Activated CD4-positive, alpha-beta T cell treated with anti-CD3 and anti-CD28 coated beads, Interleukin-10, Interleukin-2, amounts not matched to agents 100 ng/mL and 50 ng/mL, durations not matched to agents 16 hours and 8 hours (primary cell): ENCODE measurements at places on chromosomes 4 and X.

- no peak for DNase-seq
Observed at GRCh38 chr4:72569719-72570235, 756 bp upstream of the ADAMTS3 start.

DNA sequence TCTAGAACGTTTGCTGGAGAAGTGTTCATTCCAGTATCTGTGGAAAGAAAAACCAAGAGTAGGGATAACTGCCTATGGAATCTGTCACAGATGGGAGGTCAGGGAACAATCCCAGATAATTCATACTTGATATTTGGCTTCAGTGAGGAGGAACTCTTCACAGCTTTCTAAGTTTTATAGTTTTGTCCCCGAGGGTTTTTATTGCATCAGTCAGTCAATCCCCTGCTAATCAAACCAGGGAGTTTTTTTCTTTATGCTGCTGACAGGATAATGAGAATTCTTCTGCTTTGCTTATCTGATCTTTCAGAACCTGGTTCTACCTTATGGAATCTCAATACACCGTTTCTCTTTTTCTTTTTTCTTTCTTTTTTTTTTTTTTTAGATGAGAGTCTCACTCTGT lies 633 bp upstream of the TRIML2 start:
- DNase-seq = no peak

- no peak for DNase-seq
Observed at GRCh38 chrX:3520982-3521381, 174.5 kb upstream of the MXRA5 start.

- DNase-seq = no peak
Observed at GRCh38 chr4:156242390-156242789, 288.7 kb upstream of the CTSO start.

- no peak for DNase-seq
Observed at GRCh38 chrX:11528623-11529022, 137.1 kb downstream of the ARHGAP6 start.

- no peak for DNase-seq
Observed at GRCh38 chr4:82761229-82761628, 37.4 kb downstream of the SCD5 start.

DNA sequence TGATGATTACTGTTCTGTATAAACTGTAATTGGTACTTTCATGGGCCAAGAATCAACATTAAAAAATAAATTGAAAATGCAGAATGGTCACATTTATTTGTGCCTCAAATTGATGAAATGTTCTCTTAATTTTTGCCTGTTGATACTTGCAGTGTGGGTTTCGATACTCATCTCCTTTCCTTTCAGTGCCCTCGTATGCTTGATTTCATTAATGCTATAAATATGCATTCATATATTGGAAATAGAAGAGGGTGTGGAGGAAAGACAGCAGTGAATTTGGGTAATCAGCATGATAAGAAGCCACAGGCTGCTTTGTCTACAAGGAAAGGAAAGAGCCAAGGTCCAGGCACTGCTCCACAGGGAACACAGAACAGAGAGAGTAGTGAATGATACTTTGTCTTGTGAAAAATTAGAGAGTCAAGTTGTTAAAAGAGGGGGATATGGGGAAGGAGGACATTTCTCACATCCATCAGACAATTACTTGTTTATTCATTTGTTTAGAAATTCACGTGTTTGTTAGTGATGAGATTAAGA lies 1.0 kb upstream of the DDX60 start:
- DNase-seq = no peak

DNA sequence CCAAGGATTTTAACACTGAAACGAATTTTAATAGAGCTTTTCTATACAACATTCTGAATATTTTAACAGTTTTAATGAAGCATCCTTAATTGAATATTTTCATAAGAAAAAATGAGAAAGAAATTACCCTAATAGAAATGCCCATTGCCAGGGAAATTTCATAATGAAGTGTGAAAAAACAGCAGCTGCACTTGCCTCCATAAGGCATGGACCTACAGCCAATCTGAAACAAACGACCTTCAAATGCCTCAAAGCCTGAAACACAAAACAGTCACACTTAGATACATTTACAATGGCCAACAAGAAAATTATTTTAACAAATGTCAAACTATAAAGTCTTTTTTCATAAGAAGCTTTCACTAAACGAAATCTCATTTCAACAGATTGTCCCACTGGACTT lies 74.4 kb downstream of the SLC9B1 start:
- DNase-seq = no peak

- no peak for DNase-seq
Observed at GRCh38 chr4:139191373-139191772, 14.4 kb upstream of the ELF2 start.

DNA sequence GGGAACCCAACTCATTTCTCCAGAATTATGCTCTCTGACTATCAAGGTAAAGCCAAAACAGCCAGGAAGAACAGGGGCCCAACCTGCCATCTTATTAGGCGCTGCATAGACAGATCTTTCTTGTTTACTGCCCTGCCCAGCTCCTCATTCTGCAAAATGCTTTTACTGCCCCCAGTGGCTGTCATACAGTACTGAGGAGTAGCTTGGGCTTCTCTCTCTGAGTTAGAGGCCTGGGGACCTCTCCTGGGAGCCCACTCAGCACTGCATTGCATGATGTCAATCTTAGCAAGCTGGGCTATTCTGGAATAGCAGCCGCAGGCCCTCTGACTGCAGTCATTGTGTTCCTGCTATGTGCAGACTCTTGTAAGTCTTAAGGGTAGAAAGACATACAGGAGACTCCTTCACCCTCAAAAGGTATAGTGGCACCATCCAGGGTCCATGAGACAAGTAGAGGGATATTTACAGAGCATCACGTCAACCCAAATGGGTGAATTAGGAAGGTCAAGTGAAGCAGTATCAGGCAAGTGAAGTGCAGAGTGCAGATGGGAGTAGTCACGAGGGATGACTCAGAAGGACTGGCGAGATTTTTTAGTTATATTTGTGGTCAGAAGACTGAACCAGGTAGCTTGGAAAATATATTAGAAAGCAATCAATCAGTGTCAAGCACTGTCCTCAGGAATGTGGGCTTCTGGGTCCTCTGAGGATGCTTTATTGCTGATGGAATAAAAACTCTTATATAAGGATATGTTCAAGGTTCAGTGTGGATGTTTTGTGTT lies 294.1 kb upstream of the SFRP2 start:
- DNase-seq = no peak

DNA sequence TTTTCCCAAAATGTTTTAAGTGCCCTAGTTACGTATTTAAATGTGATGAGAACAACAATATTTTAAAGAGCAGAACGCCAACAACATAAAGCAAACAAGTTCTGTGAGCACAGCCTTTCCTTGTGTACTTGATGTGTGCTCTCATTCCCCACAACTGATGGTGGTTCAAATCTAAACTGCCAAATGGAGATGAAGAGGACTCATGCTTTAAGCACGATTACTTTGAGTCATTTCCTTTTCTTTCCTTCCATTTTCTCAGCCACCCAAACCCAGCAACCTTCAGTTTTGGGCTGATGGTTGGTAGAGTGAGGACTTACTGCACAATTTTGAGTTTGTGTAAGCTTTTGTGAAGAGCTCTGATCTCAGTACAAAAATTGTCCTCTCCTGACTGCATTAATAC lies 1.7 kb downstream of the NSD2 start:
- peak; percentile 88 for DNase-seq

DNA sequence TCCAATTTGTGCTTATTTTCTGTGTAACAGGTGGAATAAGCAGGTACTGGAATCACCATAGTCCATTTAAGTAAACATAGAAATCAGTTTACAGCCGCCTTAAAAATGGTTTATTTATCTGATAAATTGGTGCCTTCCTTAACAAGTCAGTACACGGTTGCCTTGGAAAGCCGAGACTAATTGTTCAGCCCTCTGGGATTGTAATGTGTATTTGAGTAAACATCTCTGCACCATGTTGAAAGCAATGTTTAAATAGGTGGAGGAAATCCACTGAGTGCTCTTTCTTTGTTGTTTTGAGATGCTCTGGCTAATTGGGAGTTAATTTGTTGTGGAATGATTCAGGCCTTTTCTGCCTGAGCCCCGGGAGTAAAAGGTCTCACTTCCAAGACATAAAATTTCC lies 45.7 kb upstream of the ADRA2C start:
- no peak for DNase-seq

DNA sequence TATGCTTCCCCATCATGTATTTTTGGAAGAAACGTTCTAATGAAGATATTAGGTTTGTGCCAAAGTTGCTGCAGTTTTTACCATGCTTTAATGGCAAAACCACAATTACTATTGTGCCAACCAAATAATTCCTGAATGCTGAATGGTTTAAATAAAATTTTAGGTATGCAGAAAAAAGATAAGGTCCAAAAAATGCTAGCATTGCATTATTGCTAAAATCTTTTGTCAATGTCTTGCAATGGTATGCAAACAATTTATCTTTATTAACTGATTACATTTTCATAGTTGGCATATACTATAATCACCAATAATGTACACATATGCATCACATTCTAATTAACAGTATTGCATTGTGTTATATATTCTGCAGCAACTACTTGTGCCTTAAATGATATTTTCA lies 1657.4 kb upstream of the IGFBP7 start:
- no peak for DNase-seq

DNA sequence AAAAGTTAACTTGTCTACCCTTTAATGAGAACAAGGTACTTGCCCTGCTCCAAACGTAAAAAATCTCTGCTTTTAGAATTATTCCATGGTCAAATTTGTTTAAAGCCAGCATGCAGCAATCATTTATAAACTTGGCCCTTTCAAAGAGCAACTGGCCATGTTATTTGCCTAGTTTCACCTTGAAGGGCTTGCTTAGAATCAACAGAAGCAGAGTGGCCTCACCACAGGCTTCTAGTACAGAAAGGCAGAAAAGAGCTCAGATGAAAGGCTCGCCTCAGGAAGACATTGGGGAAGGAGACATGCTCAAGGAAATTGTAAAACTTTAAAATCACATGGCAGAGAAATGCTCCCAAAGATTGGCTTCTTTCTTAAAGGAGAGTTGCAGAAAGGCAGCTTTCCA lies 53.8 kb upstream of the USP26 start:
- no peak for DNase-seq

- DNase-seq = no peak
Observed at GRCh38 chrX:104392350-104392749, 137.6 kb upstream of the ESX1 start.

DNA sequence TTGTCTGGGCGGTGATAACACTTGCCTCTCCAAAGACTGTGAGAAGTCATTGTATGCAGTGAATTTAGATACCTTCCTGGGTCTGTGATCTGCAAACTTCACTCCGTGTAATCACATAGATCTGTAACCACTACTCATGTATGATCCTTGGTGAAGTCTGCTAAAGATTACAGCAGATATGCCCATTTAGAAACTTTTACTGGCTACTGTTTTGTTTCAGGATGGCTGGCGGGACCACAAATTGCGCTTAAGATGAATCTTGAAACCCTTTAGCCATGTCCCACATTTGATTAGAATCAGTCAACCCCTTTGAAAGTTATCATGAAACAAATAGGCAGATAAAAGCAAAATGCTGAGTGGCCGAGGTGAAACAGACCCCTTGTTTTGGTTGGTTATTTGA lies 126.5 kb upstream of the SCML1 start:
- DNase-seq = no peak

DNA sequence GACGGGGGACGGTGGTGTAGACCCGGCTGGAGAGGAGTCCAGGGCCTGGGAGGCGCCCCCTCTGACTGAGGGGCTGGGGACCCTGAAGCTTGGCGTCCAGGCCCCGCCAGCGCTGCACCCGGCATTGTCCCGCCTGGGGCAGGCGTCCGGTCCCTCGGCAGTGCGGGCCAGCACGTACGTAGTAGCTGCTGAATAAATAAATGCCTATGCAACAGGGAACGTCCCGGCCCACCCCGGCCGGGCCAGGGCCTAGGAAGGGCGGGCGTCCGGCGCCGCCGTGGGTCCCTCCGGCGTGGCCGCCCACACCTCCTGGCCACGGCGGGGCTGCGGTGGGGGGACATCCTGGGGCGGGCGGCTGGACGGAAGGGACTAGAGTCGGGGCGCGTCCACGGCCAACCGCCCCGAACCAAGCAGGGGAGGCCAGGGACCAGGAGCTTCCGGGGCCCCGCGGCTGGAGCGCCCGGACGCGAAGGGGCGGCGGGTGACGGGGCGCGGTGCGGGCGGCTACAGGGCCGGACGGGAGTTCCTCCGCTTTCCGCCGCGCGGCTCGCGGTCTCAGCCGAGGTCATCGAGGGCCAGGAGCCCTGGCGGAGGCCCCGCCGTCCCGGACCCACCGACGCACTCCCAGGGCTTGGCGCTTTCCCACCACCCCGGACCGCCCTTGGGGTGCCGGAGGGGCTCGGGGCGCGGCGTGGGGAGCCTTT lies 886 bp upstream of the WWC2 start:
- DNase-seq = peak; percentile 2

- peak; percentile 47 for DNase-seq
Observed at GRCh38 chrX:150704030-150704613, 10.9 kb downstream of the MTMR1 start.

GRCh38 chr4:177391287-177391686 lies 51.0 kb downstream of the AGA start:
- DNase-seq = no peak

- DNase-seq = no peak
Observed at GRCh38 chrX:2135421-2135820, 365.4 kb downstream of the DHRSX start.

DNA sequence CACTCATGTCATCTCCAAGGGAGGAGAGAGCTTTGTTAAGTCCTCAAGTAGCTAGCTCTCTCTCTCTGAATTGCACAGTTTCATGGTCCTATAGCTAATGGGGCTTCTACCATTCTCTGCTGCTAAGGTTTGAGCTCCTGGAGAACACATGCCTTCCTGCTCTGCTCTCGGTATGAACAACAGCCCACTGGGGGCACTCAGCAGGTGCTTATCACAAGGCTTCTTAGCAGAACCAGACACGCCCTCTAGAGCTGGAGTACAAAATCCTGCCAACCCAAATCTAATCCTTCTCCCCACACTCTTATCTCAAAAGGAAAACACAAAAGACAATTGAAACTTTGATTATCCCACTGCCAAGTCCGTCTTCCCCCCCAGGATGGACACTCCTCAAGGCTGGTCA lies 176.5 kb downstream of the HS3ST1 start:
- no peak for DNase-seq

GRCh38 chrX:140495739-140496138 lies 9.1 kb downstream of the SOX3 start:
- no peak for DNase-seq

DNA sequence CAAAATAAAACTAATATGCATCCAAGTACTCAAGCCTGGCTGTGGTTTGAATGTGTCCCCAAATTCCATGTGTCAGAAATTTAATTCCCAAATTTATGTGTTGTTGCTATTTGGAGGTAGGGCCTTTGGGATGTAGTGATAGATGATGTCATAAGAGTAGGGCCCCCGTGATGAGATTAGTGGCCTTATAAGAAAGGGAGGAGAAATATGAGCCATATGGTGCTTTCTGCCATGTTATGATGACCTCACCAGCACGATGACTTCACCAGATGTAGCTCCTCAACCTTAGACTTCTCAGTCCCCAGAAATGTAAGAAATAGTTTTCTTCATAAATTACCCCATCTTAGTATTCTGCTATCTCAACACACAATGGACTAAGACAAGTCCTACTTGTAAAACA lies 2264.0 kb downstream of the ARAP2 start:
- no peak for DNase-seq
